ENCODE measurements at places on chromosomes 4 and X.
A peak's percentile ranks its signal among the peaks of the same experiment; 100 is the strongest.

- DNase-seq, result no peak
These were observed 17.8 kb upstream of the PAGE2B start for GRCh38 chrX:55056820-55057674.

GRCh38 chrX:13605611-13606010 is 36.2 kb downstream of the EGFL6 start:
- DNase-seq, result no peak

DNA sequence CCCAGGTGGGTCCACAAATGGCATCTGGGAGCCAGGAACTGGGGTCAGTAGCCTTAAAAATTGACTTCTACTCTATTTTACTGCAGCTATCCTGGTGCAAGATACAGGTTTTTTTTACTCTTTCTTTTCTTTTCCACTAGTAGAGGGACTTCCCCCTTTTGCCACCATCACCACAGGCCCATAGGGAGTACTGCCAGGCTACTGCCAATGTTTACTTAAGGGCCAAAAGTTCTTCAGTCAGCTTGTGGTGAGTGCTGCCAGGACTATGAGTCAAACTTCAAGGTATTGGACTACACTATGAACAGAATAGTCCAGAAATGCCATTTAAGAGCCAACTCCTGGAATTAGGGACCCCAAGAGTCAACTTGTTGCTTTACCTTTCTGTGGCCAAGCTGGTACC is 94.7 kb downstream of the EDA2R start:
- DNase-seq, result no peak

- DNase-seq, result no peak
These were observed 94.1 kb upstream of the BANK1 start for GRCh38 chr4:101696276-101697010.

DNA sequence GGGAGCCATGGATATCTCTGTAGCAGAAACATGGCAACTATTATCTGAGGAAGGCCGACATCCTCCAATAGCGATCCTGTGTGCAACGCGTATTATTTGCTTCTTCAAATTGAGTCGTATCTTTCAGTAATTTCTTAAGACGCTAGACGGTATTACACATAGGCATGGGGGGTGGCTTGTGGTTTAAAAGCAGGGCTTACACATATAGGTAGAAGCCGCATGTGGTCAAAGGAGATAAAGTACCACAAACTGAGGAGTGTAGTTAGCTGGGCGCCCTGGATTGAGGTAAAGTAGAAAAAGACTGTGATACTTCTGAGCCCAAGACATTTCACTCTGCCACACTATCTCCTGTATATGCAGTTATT is 94.6 kb downstream of the SORBS2 start:
- DNase-seq, result no peak

DNA sequence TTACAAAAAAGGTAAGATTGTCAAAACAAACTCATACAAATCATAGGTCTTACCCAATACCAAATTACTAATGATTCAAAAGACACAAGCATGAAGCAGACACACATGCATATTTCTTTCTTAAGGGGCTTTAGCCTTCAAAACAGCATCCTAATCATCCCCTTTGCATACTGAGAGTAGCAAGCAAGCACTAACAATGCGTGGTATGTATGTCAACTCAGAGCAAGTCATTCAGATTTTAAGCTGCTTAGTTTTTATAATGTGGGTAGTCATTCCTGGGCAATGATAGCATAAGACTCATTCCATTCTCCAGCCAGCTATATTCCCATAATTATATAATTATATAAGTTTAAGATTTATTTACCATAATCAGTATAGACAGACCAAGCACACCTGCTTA is 219.6 kb downstream of the DKK2 start:
- no peak for DNase-seq

DNA sequence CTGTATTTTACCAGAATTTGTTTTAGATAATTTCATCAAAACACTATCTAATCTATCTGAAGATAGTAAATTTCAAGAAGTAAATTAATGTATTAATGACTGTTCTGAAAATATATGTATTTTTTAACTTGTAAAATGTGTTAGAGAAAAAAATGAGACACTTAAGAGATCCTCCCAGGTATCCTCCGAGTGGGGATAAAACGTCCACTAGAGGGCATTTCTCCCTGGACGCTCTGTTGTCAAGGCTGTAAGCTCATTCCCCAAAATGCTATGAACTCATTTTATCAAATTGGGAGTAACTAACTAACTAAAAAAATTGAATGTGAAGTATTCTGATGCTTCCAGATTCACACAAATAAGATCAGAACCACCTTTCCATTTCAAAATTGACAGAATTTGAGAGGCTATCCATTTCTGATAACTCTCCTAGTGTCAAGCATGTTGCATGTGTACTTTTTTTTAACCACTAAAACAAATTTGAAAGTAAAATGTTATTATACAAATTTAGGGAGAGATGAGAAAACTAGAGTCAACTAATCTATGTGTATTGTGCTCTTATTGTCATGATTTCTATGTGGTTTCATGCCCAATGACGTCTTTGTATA is 337.3 kb upstream of the HS3ST1 start:
- DNase-seq, result peak; percentile 77

DNA sequence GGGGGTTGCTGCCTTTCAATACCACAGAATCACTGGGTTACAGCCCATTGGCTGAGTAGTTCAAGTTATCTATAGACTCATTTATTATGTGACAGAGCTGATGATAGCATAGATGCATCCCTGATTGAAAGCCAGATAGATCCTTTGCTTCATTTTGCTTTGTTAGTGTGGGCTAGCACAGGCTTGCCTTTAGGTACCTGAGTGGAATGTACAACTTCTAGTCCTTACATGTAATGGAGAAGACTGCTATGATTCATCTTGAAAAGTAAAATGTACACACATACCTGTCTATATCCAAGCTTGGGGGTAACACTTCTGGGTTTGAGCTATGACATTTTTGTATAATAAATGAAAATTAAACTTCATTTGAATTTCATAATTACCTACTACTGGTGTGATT is 226.0 kb upstream of the FTHL17 start:
- DNase-seq, result no peak

GRCh38 chrX:112753116-112753515 is 73.4 kb upstream of the LHFPL1 start:
- no peak for DNase-seq

DNA sequence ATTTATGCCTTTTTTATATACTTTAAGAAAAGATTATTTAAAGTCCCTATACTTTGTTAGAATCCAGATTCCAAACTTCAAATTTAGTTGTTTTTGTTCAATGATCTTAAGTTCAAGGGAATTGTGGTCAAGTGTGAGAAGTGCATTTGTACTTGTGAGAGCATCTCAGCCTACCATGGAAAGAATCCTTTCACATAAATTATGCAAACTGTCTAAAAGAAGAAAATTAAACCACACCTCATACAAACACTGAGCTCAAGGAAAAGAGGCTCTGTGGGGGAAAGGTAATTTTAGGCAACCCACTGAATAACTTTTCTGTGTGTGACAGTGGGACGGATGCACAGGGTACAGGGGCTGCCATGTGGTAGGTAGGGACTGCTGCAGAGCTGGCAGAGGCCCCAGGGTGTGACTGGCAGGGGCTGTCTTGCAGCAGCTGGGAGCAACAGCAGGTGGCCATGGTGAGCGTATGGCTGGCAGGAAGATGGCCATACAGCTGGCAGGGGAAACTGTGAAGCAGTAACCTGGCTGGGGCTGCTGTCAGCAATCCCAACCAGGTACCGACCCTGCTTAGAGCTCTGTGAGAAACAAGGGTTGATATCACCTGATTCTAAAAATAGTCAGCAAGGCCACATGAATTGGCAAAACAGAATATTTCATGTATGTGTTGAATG is 130.6 kb downstream of the UGT8 start:
- DNase-seq, result no peak

DNA sequence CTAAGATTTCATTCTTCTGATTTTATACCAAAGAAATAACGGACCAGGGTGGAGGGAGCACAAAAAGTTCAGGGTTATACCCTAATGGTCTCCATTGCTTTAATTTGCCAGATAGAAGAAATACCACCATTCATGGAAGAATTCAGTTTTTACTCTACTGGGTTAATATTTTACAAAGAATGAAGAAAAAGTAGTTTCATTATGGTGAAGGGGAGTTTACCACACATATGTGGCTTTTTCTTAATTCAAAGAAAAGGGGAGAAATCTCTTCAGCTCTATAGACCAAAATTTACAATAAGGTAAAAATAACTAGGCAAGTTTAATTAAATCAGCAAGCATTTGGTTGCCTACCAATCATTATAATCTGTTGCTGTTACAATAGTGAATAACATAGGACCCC is 37.6 kb downstream of the CASK start:
- no peak for DNase-seq

DNA sequence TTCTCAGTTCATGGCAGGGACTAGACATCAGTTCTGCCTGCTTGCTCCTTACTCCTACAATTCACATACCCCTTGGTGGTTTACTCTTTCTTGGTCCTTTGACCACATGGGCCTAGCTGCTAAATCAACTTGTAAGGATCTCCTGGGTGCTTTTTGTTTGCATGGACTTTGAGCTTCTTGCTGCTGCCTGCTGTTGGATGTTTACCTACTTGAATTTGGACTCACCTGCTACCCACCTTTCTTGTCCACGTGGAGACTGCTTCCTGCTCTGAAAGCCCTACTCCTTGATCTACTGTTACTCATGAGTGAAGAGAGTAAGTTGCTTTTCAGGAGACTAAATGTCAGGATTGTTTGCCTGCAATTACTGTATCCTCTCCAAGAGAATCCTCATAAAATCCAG is 15.2 kb upstream of the ARHGAP24 start:
- DNase-seq, result peak; percentile 68

GRCh38 chrX:94695910-94696309 is 1021.9 kb downstream of the FAM133A start:
- no peak for DNase-seq

DNA sequence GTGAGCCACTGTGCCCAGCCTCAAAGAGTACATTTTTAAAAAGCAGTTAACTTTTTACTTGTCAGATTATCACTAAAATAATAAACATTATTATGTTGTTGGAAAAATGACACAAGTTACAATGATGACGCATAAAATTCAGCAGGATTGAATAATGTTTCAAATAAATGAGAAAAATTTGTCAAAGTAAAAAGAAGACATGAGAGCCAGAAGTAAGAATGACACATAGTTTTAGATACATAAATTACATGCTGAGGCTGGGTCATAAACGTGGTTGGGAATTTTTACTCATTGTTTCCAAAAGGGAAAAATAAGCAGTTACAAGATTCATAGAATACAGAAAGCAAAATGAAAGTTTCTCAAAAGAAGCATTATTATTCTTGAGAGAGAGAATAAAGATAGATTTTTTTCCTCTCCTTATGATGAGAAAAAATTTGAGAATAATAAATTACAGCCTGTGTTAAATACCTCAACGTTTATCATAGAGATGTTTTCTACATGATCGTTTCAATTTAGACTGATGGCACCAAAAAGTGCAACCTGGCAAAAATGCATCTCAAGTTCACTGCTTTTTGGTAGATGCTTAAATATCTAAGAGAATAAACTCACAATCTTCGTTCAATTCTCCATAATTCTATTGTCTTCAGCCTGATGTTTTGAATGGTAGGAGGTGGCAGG is 40.4 kb downstream of the GUCY1B1 start:
- no peak for DNase-seq

DNA sequence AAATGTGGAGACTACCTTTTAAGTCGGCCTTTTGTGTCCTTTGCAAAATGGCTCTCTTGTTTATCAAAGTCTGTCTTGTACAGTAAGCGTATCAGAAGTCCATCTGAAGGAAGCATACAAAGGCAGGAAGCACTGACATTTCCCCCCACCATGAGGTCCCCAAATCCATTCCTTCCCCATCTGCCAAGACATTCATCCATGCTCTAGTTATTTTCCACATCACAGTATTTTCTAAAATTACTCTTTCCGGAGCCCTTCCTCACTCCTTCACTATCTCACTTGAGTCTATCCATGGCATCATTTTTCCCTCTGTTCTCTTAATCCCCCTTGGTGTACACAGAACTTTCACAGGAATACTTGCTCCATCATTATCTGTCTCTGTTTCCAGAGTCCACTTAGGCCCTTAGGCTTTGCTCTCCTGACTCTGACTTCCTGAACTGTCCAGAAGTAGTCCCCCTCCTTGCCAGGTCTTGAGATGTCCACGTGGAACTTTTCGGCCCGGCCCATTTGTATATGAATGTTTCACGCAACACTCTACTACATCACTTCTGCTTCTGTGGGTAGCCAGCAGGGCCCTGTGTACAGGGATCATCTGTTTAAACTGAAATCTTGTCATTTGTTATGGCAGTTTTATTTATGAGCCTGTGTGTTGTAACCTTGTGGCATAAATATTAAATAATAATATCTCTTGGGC is 2.1 kb downstream of the SEL1L3 start:
- DNase-seq, result no peak

- DNase-seq, result no peak
These were observed 1674.0 kb upstream of the PCDH7 start for GRCh38 chr4:29046186-29046585.

- peak; percentile 69 for DNase-seq
These were observed 616 bp downstream of the WDR1 start for GRCh38 chr4:10115797-10116568.

GRCh38 chr4:42296196-42296595 is 101.1 kb upstream of the SHISA3 start:
- DNase-seq, result no peak

GRCh38 chr4:37852376-37852775 is 25.9 kb downstream of the PGM2 start:
- DNase-seq, result no peak

DNA sequence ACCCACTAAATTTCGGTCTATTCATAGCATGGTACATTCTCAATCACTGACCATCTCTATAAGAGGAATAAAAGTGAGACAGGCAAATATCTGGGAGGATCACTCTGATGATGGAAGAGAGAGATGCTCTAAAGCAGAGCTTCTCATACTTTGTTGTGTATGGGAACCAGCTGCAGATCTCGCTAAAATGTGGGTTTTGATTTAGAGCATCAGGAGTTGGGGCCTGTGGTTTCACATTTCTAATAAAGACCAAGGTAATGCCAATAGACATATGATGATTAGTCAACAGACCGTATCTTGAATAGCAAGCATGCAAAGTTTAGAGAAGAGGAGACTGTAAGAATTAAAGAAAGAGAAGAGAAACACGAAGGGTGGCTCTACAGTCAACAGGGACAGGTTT is 107.4 kb upstream of the FTHL17 start:
- no peak for DNase-seq

- no peak for DNase-seq
These were observed 56.1 kb downstream of the PLS3 start for GRCh38 chrX:115616943-115617563.

DNA sequence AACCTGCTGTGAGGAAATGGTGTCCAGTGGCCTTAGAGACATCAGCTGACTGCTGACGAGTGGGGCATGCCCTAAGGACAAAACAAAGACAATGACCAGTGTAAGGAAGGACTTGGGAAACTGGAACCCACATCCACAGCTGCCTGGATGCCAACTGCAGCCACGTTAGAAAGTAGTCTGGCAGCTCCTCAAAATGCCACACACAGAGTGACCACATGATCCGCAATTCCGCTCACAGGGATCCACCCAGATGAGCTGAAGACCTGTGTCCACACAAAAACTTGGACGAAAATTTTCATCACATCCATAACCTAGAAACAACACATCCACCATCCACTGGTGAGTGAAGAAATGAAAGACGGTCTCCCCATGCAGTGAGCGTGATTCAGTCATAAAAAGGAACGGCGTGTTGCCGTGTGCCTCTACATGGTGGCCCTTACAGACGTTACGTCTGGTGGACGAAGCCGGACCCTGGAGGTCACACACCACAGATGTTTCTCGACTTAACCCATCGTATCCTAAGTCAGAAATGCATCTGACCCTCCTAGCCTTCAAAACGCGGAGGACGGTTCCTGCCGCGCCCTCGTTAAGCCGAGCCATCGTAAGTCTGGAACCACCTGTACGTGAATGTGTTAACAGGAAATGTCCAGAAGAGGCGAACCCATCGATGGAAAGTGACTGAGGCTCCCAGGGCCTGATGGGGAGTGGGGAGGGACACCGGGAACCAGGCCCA is 40.6 kb upstream of the MXD4 start:
- DNase-seq, result no peak
